ENCODE measurements at places on chromosomes 13 and 19.

DNA sequence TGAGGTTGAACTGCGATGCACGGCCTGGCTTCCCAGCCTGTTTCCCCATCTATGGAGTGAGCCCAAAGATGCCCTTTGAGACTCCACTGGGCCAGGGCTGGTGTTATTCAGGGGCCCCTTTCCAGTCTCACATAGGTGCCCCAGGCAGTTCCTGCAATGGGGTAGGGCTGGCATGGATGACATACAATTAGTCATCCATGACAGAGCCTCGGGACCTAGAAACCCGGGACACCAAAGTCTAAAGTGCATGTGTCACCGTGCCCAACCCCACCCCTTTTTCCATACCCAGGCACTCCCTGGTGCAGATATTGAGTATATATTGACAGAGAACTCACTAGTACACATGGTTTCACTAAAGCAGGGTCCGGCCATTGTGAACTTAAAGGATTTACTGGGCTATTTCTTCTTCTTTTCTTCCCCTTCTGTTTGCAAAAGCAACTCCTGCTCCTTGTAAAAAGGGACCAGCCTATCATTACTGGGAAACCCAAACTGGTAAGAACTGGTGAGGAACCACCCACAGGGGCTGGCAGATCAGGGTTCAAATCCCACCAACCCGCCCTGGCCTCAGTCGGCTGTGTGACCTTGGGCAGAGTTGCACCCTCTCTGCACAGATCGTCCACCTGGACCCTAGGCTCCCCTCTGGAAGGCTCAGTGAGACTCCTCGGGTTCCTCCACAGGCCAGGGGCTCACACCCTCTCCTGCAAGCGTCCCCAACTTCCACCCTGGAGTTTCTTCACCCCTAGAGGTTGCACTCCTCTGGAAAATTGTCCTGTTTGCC is 2.7 kb downstream of the B3GNT3 start:
- no peak for DNase-seq

DNA sequence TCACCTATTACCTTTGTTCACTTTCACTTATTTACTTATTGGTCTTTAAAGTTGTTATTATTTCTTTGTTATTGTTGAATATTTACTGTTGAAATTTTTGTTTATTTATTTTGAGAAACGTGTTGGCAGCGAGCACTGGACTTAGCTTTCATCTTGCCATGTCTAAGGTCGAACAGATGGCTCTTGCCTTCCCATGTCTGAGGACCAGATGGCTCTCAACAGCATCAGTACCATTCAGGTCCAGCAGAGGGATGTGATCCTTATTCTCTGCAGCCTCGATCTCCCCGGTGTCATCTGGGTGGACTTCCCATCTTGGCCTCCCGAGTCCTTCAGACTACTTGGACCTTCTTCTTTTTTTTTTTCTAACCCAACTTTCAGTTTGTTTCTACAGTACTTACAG is 1437.6 kb downstream of the UQCRFS1 start:
- DNase-seq, result no peak

GRCh38 chr19:52603558-52604207 is 33.6 kb downstream of the ZNF701 start:
- no peak for DNase-seq

- DNase-seq, result no peak
Measured at GRCh38 chr13:84662491-84662890, 780.2 kb upstream of the SLITRK1 start.

DNA sequence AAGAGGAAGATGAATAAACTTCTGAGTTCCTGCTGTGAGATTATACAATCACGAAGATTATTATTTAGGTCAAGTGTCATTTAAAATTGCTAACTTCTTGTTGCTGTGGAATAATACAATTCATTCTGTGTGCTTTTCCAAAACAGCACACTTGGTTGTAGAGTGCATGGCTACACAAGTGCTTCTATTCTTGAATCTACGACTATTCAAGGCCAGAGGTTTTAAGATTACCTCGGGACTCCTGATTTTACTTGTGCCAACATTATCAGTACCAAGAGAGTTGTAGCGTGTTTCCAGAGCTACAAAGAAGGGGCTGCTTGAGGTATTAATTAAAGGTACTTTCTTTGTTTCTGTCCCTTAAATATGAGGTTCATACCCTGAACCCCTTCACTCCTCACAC is 234.0 kb upstream of the PCDH9 start:
- DNase-seq, result no peak

- DNase-seq, result no peak
Measured at GRCh38 chr13:46015366-46015765, 37.2 kb downstream of the ZC3H13 start.

Data from stimulated activated CD4-positive, alpha-beta T cell treated with anti-CD3 and anti-CD28 coated beads, Interleukin-1b, Interleukin-23, amount 100 ng/mL, for 1 hour (primary cell).